ENCODE measurements at places on chromosomes 5 and 9.
A peak's percentile ranks its signal among the peaks of the same experiment; 100 is the strongest.

GRCh38 chr5:99314721-99315120, 385.9 kb upstream of the CHD1 start:
- DNase-seq, result no peak

- DNase-seq, result no peak
Measured at GRCh38 chr5:150409638-150410523, 2.8 kb downstream of the CD74 start.

- no peak for DNase-seq
Measured at GRCh38 chr5:78706381-78706780, 57.8 kb upstream of the LHFPL2 start.

DNA sequence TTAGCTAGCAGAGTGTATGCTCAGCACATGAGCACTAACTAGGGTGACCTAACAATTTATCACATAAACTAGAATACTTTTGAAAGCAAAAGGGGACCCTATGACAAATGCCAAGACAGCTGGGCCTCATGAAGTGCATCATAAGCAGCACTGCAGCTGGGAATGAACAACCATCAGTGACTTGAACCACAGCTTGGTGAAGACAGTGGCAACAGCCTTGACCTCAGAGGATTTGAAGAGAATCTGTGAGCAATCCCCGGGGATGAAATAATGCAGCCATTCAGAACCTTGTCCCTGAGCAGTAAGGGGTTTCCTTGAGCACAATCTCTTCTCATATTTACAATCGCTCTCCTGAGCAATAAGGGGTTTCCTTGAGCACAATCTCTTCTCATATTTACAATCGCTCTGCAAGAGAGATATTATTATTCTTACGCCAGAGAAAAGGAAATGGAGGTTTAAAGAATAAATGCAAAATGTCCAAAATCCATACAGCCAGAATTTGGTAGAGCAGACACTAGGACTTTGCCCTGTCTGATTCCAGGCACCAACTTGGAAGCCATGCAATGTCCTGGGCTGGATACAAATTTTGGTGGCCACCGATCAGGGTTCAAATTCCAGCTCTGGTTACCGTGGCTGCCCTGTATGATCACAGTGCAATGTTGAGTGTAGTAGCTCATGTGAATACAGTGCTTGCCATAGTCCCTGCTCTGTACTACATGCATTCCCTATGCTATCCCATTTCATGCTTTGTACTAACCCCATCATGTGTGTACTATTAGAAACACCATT, 846 bp upstream of the NSG2 start:
- no peak for DNase-seq

- DNase-seq, result no peak
Measured at GRCh38 chr9:111599092-111599954, at the start of gene PTGR1. TSS of gene PTGR1 (minus strand) at chr9:111599647. CDS start at chr9:111597422, 2,225 bp downstream.

- DNase-seq, result no peak
Measured at GRCh38 chr5:31783086-31783645, 144.2 kb downstream of the PDZD2 start.

DNA sequence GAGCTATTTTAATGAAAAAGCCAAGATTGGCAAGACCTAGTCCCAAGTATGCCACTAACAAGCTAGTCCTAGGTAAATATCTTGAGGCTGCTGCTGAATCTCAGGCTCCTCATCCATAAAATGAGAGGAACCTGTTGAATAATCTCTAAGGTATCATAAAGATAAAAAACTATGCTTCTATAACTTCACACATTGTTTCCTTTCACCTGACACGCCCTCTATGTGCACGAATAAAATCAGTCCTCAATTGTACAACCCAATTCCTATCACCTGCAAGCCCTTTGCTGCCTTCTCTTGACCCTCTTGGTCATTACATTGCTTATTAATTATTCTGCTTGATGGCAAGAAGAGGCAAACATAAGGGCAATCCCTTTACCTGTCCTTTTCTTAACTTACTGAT, 69.9 kb downstream of the TRPM6 start:
- DNase-seq, result no peak

- no peak for DNase-seq
Measured at GRCh38 chr5:157571357-157571827, 4.2 kb downstream of the ADAM19 start.

DNA sequence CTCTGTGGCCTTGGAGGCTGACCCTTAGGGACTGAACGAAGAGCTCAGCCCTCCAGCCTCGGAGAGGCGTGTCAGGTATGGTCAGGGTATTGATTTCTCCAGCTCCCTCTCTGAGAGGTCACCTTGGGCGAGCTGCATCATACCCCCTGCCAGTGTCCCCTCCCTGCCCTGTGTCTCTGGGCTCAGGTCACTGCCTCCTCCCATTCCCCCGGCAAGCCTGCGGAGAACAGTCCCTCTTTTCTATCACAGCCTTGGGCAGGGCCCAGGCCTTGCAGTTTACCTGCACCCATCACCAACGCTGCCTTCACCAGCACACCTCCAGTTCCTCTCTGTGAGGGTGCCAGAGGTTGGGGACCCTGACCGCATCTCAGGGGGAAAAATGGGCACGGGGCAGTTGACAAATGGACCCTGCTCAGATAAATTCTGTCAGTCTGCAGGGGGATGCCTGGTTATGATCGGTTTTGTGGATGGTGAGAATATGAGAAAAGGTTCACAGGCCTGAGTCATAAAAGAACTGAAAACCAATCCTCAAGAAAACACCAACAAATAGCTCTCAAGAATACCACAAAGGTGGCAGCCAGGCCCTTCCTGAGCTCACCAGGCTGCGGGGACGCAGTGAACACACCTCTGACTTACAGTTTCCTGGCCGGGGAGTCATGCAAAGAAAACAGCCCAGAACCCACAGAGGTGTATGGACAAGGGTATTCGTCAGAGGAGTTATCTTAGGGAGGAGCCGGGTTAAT, 24.7 kb upstream of the RXRA start:
- no peak for DNase-seq

DNA sequence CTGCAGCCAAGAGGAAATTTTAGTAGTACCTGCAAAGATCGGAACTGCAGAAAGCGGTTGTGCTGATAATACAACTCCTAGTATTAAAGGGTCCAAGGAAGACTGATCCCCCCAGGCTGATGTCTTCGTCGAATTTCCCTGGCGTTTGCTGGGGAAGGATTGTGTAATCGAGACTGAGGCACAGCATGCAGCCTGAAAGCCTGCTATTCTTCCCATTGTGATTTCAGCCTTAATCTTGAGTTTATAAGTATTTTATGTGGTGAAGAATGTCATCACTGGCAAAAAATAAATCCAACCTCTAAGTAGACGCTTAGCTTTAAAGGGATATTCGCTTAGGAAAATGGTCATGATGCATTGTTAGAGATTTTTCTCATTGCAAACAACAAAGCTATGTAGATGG, 21.3 kb upstream of the LMX1B start:
- no peak for DNase-seq

DNA sequence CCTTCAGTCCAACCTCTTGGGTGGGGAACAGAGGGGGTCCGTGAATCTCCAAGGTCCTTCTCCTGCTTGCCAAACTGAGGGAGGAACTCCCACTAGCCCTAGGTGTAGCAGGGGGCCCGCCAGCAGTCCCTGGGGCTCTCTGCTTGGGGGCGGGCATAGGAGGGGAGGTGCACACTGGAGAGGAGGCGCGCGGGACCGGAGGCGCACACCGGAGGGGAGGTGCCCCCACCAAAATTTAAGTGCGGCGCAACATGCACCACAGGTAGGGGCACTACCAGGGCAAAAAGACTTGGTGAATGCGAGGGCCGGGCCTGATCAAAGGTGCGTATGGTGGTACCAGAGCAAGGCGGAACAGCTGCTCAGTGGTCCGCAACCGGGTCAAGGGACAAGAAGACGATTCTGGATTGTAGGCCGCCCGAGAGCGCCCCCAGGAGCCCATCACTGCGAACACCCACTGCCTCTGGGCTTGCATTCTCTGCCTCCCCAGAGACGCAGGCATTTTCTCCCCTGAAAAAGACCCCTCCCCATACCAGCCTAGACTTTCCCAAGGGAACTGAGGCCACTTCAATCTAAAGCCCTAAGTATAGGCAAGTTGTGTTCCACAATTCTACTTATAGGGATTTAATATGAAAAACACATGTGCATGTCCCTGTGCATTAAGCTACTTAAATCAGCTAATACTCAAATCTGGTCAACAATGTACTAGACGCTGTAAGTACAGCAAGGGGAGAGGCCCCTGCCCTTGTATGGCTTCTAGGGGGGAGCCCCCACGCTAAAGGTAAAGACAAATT, 50.6 kb downstream of the TGFBI start:
- DNase-seq, result no peak

DNA sequence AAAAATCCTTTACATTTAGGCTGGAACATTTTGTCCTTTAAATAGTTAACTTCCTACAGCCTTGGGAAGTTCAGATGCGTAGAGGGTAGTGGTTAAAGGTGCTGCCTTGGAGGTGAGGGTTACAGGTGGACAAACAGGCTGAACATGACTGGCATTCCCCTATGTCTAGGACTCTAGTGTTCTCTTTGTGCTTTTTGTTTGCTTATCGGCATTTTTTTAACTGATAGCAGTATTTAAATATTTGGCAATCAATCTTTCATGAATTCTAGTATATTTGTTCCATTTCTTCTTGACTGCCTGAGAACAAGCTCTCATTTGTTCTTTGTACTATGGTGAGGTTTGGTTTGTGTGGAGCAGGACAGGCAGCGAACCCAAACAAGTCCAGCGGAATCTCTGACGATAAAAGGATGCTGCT, 307.6 kb downstream of the CTNND2 start:
- no peak for DNase-seq

- peak; percentile 56 for DNase-seq
Measured at GRCh38 chr9:6055216-6055615, 39.8 kb upstream of the RANBP6 start.

- no peak for DNase-seq
Measured at GRCh38 chr5:2433086-2433485, 318.4 kb downstream of the IRX2 start.

DNA sequence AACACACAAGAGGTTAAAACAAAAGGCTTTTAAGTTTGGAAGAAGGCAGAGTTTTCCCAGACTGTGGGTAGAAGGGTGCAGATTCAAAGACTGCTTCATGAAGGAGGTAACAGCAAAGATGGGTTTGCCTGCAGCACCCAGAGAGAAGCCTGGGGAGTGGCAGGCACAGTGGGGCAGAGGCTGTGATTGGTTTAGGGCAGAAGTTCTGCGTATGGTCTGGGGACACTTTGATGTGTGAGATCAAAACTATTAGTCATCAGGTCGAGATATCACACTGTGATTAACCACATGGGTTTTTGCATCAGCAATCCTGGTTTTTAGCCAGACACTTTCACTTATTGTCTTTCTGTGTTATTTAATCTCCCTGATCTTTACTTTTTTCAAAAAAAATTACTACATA, 188.8 kb upstream of the GLRA1 start:
- DNase-seq, result no peak

DNA sequence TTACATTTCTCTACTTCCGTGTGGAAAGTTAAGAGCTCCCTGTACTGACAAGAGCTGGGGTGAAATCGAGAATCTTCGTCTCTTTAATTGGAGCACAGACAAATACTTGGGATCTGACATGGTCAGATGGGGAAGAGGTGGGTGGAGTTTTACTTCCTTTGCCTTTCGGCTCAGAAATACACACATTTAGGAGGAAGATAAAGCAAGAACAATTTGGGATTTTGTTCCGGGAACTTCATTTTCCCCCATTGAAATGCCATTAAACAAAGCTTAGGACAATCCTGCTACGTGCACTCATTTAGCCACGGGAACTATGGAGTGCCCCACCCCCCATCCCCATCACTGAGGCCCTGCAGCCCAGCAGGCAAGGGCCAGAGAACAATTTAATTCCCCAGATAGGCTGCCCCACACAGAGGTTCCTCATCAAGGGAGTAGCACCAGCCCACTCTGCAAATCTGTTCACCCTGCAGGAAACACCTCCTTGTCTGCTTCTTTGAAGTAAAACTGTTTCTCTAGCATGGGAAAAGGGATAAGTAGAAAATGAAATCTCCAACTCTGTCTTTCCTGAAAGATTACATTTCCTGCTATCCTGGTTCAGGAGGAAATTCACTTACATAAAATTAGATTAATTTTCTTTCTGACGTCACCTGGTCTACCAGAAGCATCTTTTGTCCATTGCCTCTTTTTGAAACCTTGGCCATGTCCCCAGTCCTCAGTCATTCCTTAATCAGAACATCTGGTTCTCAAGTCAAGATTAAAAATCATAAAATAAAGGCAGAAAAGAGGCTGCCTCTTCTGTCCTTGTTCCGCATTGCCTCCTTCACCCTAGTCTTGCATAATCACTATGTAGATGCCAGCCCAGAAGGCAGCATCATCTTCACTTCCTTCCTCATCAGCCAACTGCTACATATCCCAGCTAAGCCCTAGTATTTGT, 206.4 kb downstream of the ENC1 start:
- DNase-seq, result no peak

- DNase-seq, result no peak
Measured at GRCh38 chr9:9612755-9613154, 1000.0 kb downstream of the PTPRD start.

DNA sequence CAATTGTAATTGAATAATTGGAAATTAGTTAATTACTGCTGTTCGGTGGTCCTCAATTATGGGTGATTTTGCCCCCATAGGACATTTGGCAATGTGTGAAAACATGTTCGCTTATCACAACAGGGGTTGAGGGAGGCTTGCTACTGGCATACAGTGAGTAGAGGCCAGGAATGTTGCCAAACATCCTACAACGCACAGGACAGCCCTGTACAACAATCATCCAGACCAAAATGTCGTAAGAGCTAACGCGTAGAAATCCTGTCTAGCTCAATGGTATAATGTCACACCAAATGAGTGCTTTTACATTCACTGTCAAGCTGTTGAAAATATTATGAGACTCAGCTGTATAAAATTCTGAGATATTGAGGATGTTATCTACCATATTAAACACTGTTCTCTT, 464.4 kb upstream of the TUSC1 start:
- DNase-seq, result no peak

DNA sequence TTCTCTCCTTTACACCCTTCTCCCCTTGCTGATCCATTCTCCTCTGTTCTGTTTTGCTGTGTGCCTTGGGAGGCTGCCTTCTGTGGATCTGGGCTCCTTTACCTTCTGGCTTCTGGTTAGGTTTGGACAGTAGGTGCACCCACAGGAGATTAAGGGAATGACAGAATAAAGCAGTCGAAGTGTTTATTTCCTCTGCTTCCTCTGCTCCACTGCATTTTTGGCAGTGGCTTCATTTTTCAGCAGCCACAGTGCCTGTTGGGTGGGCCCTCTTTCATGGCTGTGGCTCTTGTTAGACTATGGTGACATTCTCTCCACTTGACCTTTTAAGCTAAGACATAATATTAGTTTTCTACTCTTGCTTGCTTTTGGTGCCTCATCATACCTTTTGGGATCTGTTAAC, 144.1 kb downstream of the CCDC171 start:
- DNase-seq, result no peak

DNA sequence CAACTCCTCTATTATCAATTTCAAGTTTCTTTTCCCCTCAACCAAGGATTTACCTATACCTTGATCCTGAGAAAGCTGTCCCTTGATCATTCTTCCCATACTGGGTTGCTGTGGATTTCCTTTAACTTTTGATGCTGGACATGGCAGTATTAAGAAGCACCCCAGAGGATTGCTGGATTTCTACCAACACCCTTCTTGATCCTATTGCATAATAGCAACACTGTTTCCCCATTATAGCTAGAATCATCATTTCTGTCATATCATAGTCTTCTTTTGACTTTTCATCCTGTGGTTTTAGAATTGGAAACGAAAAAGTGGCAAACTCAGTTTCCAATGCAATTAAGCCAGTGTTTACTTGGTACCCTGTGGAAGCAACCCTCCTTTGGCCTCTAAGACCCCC, 154.9 kb downstream of the ARRDC3 start:
- no peak for DNase-seq

Measured in KG1 (cell line).